Suprapubic skin (tissue), 4 donors: ENCODE measurements at places on chromosomes 12 and 14.

- no peak overlapping the region for H3K4me3 ChIP-seq
- no peaks in the 10 kb centered on the region for H3K27me3 ChIP-seq
- no peaks in the 10 kb centered on the region for H3K36me3 ChIP-seq
Observed at GRCh38 chr12:127342861-127343260, 924.1 kb upstream of the TMEM132C start.

DNA sequence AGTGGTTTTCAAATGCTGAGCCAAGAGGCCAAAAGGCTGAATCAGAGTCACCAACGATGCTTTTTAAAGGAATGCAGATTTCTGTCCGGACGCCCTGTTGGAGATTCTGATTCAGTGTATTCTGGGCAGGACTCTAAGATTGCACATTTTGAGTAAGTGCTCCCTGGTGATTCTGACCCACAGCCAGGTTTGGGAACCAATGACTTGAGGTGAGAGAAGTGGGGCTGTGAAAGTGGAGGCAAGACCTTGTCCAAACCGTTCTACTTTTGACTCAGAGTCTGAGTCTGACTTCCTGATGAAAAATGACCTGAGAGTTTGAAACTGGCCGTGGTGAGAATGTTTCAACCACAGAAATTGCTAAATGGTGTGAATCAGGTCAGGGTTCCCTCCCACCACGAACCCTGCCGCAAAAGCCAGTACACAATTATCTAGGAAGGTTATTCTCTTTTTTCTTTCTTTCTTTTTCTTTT, 90.2 kb downstream of the NTN4 start:
- H3K27me3 ChIP-seq = no peaks in the 10 kb centered on the region
- H3K4me1 ChIP-seq = peaks cover 2% of the 10 kb centered on the region
- no peak overlapping the region for H3K27ac ChIP-seq

DNA sequence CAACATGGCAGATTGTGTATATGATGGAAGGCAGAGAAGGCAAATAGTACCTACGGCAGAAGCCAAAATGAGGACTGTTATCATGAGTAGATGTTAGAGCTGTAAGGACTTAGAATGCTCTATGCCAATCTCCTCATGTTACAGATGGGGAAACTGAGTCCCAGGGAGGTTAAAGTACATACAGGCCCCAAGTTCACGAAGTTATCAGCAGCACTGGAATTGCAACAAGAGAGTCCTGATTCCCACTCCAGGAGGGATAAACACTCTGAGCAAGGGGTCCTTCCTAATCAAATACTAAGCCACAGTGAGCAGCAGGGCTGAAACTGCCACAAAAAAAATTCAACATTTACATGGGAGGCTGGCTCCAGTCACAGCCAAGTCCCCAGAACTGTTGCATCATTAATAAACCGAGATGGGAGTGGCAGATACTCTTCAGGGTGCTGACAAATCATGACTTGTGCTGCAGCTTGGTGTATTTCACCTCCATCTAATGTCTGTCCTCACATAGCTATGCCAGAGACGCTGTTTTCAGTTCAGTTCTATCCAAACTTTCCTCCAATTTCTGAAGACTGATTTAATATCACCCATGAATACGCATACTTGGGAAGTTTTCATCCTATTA, 24.2 kb downstream of the NUAK1 start:
- H3K36me3 ChIP-seq = no peaks in the 10 kb centered on the region
- DNase-seq = no peak

- H3K4me1 ChIP-seq = no peaks in the 10 kb centered on the region
- no peaks in the 10 kb centered on the region for H3K27me3 ChIP-seq
- H3K36me3 ChIP-seq = no peaks in the 10 kb centered on the region
- no peak for DNase-seq
- H3K27ac ChIP-seq = no peak overlapping the region
- no peak overlapping the region for H3K4me3 ChIP-seq
Observed at GRCh38 chr12:42981379-42981778, 391.8 kb upstream of the PRICKLE1 start.

GRCh38 chr14:33847066-33847465, 103.8 kb downstream of the EGLN3 start:
- H3K4me3 ChIP-seq = no peak overlapping the region
- no peaks in the 10 kb centered on the region for H3K36me3 ChIP-seq
- no peak for DNase-seq
- no peak overlapping the region for H3K27ac ChIP-seq
- no peaks in the 10 kb centered on the region for H3K27me3 ChIP-seq
- no peaks in the 10 kb centered on the region for H3K4me1 ChIP-seq
